ENCODE measurements at places on chromosomes 3 and 15. TPM values are rescaled to one million over a fixed set of nuclear protein-coding genes. Genes with fewer than 3 reads are reported as not detected.

GRCh38 chr3:188834349-188834748 is 337.4 kb upstream of the TPRG1 start:
- DNase-seq = no peak

DNA sequence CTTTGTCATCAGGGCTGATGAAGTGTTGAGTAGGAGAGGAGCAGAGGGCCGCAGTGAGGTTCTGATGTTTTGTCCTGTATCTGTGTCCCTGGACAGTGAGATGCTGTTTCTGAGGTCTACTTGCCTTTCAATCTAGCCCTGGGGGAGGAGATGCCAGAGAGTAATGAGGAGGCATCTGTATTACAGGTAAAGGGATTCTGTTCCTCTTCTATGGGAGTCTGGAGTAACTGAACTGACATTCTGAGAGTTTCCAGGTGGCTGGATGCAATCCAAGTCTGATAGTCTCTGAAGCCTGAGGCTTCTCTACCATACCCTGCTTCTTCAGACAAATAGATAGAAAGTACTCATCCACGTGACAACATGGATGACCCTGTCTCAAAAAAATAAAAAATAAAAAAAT is 60.9 kb downstream of the IL12A start:
- no peak for DNase-seq

DNA sequence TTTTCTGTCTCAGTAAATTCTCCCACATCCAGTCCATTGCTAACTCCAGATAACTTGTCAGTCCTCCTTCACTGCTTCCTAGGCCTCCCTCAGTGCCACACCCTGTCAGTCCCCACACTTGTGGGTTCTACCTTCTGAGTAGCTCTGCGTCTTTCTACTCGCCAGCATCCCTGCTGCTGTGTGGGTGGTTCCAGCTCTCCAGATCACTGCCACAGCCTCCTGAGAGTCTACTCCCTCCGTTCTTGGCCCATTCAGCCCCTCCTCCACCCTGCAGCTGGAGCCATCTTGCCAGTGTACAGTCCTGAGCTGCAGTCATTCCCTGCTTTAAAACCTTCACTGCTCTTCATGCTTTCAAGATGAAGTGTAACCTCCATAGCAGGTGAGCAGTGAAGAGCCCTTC is 45.3 kb downstream of the MAP2K5 start:
- DNase-seq = no peak

GRCh38 chr3:61358364-61358763 is 107.1 kb upstream of the FHIT start:
- peak; percentile 88 for DNase-seq

Gene GPR15
- total RNA-seq = not detected

DNA sequence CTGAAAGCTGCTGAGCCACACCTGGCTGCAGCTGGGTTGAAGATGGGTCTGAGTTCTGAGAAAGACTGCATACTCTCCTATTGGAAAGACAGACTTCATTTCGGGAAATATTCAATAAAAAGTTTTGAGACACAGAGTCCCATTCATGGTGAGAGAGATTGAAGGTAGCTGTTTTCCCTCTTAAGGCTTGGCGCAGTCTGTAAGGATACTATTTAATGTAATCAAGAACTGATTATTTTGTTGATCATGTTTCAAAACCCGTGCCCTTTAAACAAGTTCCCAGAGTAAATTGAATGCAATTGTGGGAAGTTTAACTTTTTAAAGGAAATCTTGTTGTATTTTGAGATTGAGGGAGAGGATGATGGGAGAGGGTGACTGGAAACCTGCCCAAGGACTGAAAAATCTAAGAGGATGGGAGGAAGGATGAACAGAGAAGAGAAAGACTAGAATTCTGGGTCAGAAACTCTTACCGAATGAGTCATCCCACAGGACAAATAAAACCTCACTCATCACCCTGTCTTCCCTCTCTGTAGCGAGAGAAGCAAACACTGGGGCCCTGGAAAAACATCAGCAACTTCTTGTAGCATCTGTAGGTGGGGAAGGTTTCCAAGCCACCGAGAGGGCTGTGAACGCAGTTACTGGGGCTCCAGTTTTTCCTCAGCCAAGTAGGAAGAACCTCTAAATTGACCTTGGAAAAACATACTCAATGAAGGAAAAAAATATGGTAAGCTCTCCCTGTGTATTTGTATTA is 193.2 kb upstream of the TPRG1 start:
- DNase-seq = no peak

GRCh38 chr3:138180375-138181029 is 5.8 kb upstream of the DBR1 start:
- DNase-seq = no peak

DNA sequence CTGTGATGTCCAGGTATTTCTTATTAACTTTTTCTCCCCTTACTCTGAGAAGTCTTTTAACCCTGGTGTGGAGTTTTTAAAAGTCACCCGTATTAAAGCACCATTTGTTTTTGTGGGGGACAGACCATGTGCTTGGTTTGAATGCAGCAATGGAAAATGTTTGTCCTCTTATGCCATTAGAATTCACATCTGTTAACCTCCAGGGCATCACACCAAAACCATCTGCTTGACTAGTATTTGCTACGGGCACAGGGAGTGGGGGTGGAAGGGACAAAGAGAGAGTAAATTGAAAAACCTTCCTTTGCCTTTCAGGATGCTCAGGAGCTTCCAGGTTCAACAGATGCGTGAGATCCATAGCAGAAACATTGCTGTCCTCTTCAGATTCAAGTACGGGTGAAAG is 61.4 kb upstream of the GOLGA8B start:
- no peak for DNase-seq

Data from lower leg skin (tissue), 4 donors.